ENCODE measurements at places on chromosomes 2 and 18. TPM values are rescaled to one million over a fixed set of nuclear protein-coding genes. Genes with fewer than 3 reads are reported as not detected.

TGFA gene
- 30.8 TPM for total RNA-seq

DNA sequence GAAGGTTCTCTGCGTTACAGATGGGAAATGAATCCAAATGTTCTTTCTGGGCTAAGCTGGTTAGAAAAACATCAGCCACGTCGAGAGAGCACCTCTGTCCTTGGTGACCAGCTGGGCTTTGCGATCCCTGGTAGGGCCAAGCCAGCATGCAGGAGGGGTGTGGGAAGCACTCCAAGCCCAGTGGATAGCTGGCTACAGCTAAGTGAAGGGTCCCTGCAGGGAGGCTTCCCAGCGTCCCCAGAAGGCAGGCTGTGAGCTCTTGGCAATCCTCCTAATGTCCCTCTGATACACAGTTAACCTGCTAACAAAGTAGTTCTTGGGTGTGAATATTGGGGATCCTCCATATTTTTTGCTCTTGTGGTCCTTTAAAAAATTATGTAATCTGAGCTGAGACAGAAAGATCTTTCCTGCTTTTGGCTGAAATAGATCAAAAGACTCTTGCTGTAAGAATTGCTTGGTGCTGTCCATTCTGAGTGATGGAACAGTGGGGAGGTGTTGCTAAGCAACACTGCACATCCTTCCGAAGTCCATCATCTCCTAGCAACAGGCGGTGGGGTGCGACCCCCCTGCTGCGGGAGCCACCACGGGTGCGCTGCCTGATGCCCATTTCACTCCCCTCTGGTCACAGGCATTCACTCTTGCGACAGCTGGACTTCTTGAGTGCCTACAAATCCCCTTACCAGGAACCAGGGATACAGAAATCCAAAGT lies 88.5 kb upstream of the UXS1 start:
- no peak for DNase-seq

MROH2A gene
- not detected for total RNA-seq

- no peak for DNase-seq
Measured at GRCh38 chr2:60439219-60439974, 114.1 kb downstream of the BCL11A start.

SRD5A2 gene
- 0.22 TPM for total RNA-seq

REG1B gene
- total RNA-seq: 11.0 TPM

GRCh38 chr2:240182001-240182400 lies 41.5 kb upstream of the OTOS start:
- no peak for DNase-seq

RAB6C gene
- 0.19 TPM for total RNA-seq

DNA sequence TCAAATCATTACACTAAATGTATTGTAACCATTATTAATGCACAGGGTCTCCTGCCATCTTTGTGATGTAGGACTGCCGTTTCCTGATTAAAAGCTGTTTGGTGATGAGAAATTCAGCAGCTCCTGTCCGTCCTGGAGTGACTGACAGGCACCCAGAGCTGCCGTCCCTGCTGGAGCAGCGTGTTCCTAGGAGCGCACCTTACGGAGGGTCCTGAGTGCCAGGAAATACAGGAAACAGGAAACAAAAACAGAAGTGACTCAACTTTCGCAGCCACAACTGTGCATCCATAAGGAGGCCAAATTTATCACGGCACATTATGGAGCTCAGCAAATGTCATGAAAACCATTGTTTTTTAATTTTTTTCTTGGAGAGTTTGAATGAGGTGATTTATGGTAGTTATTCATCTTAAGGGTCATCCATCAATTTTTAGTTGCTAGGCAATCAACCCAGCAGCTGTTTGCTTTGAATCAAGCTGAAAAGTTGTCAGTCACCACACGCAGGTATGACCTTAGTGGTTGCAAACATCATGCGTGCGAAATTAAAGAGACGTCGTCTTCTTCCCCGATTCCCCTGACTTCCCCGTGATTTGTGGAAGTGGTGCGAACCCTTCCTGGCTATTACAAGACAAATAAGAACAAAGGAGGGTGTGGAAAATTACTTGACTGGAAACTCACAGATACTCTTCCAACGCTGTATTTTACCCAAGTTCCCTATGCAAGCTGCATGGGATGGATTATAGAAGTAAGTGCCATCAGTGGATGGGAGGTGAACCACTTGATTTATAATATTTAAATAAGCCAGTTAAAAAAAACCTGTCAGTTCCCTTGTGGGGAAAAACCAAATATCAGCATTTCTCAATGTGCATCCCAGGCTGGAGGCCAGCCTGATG lies 19.8 kb downstream of the TSHZ1 start:
- no peak for DNase-seq

DNA sequence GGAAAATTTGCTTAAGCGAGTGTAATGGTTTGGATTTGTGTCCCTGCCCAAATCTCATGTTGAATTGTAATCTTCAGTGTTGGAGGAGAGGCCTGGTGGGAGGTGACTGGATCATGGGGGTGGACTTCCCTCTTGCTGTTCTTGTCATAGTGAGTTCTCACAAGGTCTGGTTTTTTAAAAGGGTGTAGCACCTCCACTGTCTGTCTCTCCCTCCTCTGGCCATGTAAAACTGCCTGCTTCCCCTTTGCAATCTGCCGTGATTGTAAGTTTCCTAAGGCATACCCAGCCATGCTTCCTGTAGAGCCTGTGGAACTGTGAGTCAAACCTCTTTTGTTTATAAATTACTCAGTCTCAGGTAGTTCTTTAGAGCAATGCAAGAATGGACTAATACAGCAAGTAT lies 6.6 kb downstream of the YIPF4 start:
- no peak for DNase-seq

DNA sequence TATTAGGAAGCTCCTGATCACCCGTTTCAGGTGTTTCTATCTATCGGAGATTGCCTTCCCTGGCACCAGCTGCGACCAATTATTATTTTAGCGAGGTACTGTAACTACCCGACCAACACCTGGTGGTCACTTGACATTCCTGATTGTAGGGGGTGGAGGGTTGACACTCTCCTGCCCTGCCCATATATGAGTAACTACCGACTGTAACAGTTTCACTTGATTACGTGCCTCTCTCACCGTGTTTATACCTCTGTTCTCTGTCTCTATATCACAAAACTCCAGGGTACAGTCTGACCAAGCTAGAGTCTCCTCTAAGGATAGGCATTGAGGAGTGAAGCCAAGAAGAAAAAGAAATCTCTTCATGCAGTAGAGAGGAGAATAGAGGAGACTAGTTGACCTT lies 268.0 kb upstream of the LRATD1 start:
- DNase-seq: no peak

DNA sequence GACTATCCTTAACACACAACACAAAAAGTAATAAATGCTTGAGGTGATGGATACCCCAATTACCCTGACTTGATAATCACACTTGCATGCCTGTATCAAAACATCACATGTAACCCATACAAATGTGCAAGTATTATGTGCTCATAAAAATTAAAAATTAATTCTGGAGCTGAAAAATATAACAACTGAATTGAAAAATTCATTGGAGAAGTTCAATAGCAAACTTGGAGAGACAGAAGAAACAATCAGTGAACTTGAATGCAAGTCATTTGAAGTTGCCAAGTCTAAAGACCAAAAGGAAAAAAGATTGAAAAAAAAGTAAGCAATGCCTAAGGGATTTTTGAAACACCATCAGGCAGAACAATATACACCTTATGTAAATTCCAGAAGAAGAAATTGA lies 79.4 kb downstream of the FSIP2 start:
- DNase-seq: no peak
